ENCODE measurements at places on chromosomes 12 and 14. TPM values are rescaled to one million over a fixed set of nuclear protein-coding genes. Genes with fewer than 3 reads are reported as not detected.

Gene PIK3C2G
- not detected for total RNA-seq

Gene ACACB
- total RNA-seq: 8.3 TPM

Gene RTN1
- total RNA-seq: not detected

Gene TDRD9
- total RNA-seq: 0.14 TPM

Gene STYK1
- total RNA-seq: 0.30 TPM

Gene RD3L
- not detected for total RNA-seq

Gene STAC3
- 0.61 TPM for total RNA-seq

Gene GLI1
- total RNA-seq: 6.6 TPM

Gene C12orf54
- total RNA-seq: not detected
